ENCODE measurements at places on chromosomes 7 and 10.
A peak's percentile ranks its signal among the peaks of the same experiment; 100 is the strongest.

DNA sequence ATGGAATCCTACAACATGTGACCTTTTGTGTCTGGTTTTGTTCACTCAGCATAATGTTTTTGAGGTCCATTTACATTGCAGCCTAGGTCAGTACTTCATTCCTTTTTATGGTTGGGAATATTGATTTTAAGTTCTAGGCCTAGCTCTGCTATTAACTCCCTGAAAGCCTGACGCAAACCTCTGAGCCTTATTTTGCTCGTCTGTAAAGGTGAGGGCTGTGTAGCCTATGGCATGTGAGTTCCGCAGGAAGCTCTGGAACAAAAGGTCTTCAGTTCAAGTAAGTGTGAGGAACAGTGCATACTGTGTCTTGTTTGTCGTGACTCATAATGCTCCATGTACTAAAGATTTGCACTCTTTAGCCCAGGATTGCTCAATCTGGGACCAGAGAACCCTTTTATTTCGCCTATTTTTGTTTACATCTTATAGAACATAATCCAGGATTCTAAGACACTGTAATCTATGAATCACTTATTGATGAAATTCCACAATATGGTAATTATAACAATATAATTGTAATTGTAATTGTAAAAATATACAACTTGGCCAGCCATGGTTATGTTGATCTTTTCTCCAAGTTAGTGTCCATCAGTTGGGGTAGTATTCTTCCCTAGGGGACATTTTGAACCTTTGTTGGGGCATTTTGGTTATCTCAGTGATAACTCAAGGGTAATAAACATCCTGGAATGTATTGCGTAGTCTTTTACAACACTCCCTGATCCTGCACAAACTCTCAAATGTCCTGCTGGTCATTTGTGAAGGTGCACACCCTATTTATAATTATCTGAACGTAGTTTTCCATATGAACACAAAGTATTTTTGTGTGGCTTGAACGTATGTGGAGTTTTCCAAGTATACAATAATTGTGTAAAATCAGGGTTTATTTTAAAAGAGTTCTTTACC lies 184.7 kb downstream of the VTI1A start:
- DNase-seq: no peak

GRCh38 chr10:70891627-70892026 lies 3.3 kb upstream of the PCBD1 start:
- no peak for DNase-seq

GRCh38 chr7:151137791-151138152 lies 29.7 kb downstream of the GBX1 start:
- no peak for DNase-seq

DNA sequence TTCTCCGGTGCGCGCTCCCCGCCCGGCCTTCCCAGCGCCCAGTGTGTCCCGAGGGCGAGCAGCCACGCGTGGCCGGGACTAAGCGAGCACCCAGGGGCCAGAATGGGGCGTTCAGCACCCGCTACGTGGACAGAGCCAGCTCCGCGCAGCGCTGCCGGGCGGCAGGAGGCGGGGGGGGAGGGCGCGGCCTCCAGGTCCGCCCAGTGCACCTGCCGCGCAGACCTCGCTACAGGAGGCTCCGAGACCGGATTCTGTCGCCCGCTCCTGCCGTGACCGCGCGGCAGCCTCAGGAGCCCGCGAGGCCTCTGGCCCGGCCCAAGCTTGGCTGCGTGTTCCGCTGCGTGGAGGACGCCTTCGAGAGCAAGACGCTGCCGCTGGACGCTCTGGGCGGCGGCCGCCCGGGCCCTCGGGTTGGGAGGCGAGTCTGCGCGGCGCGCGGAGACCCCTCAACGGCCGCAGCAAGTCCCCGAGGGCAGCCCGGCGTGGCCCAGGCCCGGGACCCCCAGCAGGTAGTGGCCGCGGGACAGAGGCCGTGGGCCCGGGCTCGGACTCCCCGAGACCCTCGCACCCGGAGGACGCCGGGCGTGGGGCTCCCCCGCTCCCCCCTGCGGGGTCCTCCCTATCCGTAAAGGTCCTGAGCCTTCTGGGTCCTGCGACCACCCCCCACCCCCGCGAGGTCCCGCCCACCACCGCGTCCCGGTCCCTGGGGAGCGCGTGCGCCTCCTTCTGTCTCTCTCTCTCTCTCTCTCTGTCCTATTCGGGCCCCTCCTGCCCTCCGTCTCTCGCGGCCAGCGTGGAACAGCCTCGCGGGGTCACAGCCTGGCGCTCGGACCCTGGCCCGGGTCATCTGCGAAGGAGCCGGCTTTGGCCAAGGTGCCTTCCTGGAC lies 904 bp upstream of the DPYSL4 start:
- DNase-seq: peak; percentile 61

- no peak for DNase-seq
Measured at GRCh38 chr10:61115897-61116296, 171.9 kb upstream of the RHOBTB1 start.

DNA sequence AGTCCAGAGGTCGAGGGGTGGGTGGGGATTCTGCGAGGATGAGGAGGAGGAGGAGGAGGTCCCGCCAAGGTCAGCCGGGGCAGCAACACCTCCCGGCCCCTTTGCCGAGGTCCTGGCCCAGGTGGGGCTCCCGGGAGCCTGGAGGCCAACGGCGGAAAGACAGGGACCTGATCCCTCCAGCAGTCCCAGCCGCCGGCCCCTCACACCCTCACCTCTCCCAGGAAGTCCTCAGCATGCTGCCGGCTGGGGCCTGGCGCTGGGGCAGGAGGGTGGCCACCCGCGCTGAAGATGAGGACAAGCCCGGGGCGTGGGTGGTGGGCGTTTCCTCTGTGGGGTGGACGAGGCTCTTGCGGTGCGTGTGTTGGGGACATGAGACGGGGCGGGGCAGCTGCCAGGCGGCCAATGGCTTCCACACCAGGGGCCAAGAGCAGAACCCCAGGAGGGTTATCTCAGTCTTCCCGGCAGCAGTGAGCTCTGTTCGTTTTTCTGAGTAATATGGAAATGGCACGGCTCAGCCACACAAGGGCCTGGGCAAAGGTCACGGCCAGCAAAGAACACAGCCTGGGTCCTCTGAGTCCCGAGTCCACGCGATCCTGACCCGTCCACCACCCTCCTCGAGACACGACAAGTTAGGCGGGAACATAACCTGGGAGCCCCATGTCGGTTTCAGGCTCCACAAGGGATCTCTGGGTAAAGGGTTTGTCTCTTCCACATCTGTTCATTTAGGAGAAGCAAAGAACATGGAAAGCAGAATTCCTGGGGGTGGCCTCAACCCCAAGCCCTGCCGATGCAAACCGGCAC lies 82.9 kb upstream of the PDGFA start:
- DNase-seq: peak; percentile 75

GRCh38 chr7:27560706-27561235 lies 101.9 kb downstream of the HIBADH start:
- no peak for DNase-seq
